ENCODE measurements at places on chromosomes 3 and 15. TPM values are rescaled to one million over a fixed set of nuclear protein-coding genes. Genes with fewer than 3 reads are reported as not detected.

GRCh38 chr3:141093971-141094684 is 43.0 kb downstream of the SPSB4 start:
- DNase-seq = no peak

- no peak for DNase-seq
Observed at GRCh38 chr3:129661766-129662165, 55.3 kb upstream of the PLXND1 start.

GRCh38 chr3:183845608-183846288 is 20.4 kb upstream of the MAP6D1 start:
- DNase-seq = no peak

DNA sequence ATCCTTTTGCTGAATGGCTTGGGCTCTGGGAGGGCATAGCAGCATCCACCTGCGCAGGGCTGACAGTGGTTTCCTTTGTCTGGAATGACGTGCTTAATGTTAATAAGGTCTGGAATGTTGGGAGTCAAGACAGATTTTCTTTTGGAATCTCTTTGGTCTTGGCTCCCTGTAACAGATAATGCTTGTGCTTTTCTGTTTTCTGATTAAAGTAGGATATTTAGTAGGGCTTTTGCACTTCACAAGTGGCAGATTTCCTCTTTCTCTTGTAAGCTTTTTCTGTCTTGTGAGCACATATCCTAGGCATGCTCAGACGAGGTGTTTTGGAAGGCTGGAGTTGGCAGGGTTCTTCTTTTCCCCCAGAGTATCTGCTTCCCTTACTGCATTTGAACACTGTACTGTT is 189.6 kb downstream of the GHSR start:
- DNase-seq = no peak

- no peak for DNase-seq
Observed at GRCh38 chr15:67051088-67052045, 14.0 kb upstream of the SMAD3 start.

The PARP15 gene
- 15.7 TPM for polyA plus RNA-seq
